ENCODE measurements at places on chromosomes 7 and 10.

DNA sequence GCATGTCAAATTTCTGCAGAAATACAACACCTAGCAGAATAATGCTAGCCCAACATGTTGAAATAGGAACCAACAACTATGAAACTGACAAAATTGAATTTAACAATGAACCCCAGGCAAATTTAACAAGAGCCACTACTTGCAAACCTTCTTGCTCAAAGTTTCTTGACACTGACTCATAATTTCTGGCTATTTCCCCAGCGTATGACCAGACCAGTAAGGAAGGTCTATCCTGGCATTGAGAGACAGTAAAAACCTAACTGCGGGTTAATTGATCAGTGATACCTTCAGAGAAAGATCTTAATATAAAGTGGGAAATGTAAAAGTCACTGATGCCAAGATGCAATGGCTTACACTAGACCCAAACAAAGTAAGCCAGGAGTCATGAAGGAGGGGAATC, 510.1 kb downstream of the ARL4A start:
- DNase-seq: no peak

DNA sequence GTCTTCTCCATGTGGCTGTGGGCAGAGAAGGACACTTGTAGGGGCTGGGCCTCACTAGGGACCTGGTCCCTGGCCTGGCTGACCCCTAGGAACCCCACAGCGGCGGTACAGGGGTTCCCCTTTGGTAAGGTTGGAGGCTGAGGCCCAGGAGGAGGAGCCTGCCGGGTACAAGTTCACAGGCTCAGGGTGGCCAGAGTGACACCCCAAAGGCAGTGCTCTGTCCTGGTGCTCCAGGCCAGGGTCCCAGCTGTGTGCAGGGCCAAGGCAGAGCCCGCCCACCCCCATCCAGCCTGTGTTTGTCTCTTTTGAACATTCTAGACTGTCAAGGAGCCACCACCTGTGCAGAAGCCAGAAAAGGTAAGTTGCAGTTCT, 23.3 kb downstream of the ANTXRL start:
- DNase-seq: no peak

DNA sequence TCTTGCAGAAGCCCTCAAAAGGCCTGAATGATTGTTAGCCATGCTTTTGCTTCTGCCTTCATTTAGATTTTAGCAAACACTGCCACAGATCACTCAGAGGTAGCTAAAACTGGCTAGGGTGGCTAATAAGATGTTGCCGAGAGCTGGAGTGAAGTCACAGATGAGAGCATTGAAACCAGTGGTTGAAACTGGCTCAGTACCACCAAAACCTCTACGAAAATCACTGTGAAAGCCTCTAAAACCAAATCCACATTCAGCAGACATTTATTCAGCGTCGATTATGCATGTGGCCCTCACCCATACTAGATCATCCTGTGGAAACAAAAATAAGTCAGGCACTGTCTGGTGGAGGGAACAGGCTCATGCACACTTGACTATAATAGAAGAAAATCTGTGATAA, 50.8 kb downstream of the PIK3CG start:
- DNase-seq: no peak

GRCh38 chr10:99894613-99895012, 112.2 kb downstream of the ABCC2 start:
- DNase-seq: no peak
